Natural killer cell treated with Interleukin-12 subunit alpha and Interleukin-12 subunit beta and Interleukin-15 and Interleukin-18, amount 100 ng/mL, for 72 hours (primary cell): ENCODE measurements at places on chromosomes 4 and X. TPM values are rescaled to one million over a fixed set of nuclear protein-coding genes. Genes with fewer than 3 reads are reported as not detected.
A peak's percentile ranks its signal among the peaks of the same experiment; 100 is the strongest.

DNA sequence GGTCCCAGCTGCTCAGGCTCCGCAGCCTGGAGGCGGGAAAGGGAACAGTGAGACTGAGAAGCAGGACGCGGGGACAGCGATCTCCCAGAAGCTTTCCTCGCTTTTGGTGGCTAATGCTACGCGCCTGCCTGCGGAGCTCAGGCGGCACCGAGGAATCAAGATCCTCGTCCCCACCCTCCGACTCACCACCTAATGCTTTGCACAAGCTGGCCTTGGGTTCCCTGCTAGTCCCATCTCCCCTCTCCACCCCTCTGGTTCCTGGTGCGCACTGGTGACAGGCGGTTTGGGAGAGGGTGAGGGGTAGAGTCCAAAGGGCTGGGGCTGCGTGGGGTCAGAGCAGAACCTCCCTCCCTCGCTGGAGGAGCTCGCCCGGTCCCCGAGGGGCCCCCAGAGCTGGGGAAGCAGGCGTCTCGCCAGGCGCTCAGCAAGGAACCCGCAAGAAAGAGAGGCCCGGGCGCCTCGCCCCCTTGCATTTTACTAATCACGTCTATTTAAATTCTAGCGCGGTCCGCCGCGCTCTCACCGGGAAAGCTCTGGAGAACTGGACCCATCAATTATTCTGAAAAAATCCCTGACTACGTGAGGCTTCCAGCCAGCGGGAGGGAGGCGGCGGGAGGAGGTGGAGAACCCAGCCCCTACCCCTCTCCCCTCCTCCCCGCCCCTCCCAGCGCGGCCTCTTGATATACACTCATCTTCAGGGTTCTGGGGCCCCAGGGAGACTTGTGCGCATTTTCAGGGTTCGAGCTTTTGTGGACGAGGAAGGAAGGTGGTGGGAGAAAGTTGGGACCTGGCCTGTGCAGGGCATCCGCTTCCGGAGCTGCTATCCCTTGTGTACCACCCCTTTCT lies 9.1 kb downstream of the POU4F2 start:
- H3K27me3 ChIP-seq = peaks cover 67% of the 10 kb centered on the region
- H3K27ac ChIP-seq = no peak overlapping the region
- no peaks in the 10 kb centered on the region for H3K4me1 ChIP-seq
- no peak overlapping the region for H3K4me3 ChIP-seq

DNA sequence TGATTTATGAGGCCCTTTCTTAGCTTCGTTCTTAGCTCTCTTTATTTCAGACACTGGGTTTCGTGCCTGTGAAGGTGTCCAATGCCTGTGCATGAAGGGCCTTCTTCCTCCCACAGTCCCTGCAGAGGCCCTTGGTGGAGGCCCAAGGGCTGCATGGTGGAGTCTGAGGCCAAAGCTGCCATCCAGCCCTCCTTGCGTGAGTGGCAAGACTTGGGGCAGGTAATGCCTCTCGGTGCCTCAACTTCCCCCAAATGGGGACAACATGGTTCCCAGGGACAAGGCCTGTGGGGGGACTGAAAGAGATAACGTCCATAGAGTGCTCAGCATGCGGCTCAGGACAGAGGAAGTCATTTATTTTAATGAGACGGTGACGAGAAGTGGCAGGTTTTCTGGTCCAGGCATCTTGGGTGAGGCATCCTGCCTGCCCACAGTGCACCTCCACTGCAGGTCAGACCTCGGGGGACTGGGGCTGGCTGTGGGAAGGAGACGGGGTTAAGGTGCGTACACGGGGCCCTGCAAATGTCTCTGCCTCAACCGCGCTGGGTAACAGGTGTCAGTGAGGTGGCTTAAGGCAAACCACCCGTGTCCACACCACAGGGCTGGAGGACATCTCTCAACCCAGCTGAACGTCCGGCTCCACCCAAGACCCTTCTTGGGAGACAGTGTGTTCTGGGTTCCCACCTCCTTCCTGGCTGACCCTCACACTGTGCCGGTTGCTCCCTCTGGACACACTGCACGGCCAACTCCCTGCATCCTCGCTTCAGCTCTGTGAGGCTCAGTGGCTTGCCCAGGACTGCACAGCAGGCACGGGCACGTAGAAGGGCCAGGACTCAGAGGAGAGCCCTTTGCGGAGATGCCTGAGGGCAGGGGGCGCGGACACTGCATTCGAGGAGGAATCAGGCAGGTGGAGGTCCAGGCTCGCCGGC lies 50.5 kb downstream of the PSAPL1 start:
- peak; percentile 29 for DNase-seq
- H3K27me3 ChIP-seq = no peaks in the 10 kb centered on the region
- H3K4me3 ChIP-seq = no peak overlapping the region
- H3K4me1 ChIP-seq = no peaks in the 10 kb centered on the region
- H3K27ac ChIP-seq = no peak overlapping the region

DNA sequence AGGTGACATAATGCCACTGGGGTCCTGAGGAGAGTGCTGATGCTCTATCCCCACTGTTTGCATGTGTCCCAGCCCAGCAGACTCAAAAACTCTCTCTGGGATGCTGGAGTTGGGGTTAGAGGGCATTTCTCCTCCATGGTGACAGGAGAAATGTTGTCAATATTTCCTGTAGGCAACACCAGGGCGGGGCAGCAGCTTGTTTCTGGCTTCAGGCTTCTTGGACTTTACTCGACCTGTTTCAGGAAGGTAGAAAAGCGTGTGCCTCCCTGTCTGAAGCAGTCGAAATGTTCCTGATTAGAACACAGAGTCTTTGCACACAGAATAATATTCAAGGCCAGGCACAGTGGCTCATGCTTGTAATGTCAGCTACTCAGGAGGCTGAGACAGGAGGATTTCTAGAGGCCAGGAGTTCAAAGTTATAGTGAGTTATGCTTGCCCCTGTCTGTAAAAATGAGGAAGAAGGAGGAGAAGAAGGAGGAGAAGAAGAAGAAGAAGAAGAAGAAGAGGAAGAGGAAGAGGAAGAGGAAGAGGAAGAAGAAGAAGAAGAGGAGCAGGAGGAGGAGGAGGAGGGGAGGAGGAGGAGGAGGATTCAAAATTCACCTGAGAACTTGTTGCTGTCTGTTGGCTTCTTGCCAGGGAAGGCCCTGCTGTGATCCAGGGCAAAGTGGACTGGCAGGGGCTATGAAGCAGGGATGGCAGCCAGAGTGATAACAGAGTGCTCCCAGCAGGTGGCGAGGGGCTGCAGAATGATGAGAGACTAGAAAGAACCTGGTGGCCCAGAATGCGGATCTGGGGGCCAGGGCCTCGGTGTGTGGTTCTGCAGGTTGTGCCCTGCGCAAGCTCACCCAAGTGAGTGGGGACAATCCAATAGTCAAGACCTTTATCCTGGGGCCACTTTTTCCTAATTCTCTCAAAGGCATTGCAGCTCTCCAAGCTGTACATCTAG lies 82.9 kb downstream of the RTL5 start:
- no peaks in the 10 kb centered on the region for H3K36me3 ChIP-seq
- peaks cover 9% of the 10 kb centered on the region for H3K4me1 ChIP-seq
- no peak for DNase-seq
- no peak overlapping the region for H3K4me3 ChIP-seq
- no peaks in the 10 kb centered on the region for H3K27me3 ChIP-seq

DNA sequence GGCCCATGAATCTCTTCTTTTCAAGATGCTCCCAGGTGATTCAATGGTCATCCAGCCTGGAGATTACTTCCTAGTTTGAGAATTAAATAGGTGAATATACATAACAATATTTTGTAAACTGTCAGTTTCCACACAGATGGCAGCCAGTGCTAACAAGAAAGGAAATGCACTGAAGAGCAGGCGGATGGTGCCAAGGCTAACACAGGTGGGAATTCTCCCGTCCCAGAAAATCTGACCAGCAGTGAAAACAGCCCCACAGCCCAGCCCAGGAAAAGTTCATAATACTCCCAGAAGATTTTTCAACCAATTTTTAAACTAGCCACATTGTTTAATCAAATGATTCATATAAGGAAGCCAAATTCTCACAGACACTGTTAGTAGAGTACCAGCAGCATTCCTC lies 387.2 kb upstream of the GATB start:
- H3K27me3 ChIP-seq = no peaks in the 10 kb centered on the region
- peaks cover 18% of the 10 kb centered on the region for H3K36me3 ChIP-seq
- H3K27ac ChIP-seq = no peak overlapping the region
- no peaks in the 10 kb centered on the region for H3K4me1 ChIP-seq
- no peak for DNase-seq
- H3K4me3 ChIP-seq = no peak overlapping the region

DNA sequence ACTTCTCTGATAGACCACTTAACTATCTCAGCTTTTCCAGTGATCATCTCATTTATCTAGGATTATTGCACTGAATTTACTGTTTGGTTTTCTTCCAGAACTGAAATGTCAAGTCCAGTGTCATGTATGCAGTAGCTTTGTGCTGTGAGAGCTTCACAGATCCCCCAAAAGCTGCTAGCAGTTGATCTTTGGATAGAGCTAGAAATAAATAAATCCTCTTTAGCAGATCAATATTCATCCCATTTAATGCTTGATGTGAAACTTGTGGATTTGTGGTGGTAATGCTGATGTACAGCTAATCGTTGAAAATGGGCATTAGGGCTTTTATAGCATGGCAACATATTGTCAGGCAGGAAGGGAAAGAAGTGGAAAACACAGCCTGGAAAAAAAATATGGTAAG lies 509.6 kb upstream of the FAM241A start:
- DNase-seq = no peak
- H3K27ac ChIP-seq = no peak overlapping the region
- H3K4me1 ChIP-seq = no peaks in the 10 kb centered on the region
- no peaks in the 10 kb centered on the region for H3K27me3 ChIP-seq

- peaks cover 10% of the 10 kb centered on the region for H3K27me3 ChIP-seq
- H3K4me1 ChIP-seq = no peaks in the 10 kb centered on the region
- no peaks in the 10 kb centered on the region for H3K36me3 ChIP-seq
- no peak overlapping the region for H3K4me3 ChIP-seq
Observed at GRCh38 chr4:105627620-105628019, 75.2 kb downstream of the ARHGEF38 start.

- peak overlapping the region; percentile 94 for H3K27ac ChIP-seq
- peaks cover 53% of the 10 kb centered on the region for H3K4me1 ChIP-seq
- no peaks in the 10 kb centered on the region for H3K36me3 ChIP-seq
- DNase-seq = no peak
Observed at GRCh38 chr4:36256398-36256891, 12.1 kb upstream of the ARAP2 start.

- no peak for DNase-seq
- peaks cover 7% of the 10 kb centered on the region for H3K27me3 ChIP-seq
- no peaks in the 10 kb centered on the region for H3K36me3 ChIP-seq
- no peak overlapping the region for H3K27ac ChIP-seq
- no peak overlapping the region for H3K4me3 ChIP-seq
Observed at GRCh38 chr4:3374011-3374645, 67.6 kb upstream of the HGFAC start.

GRCh38 chrX:80139564-80139963 lies 125.0 kb downstream of the TBX22 start:
- H3K27me3 ChIP-seq = no peaks in the 10 kb centered on the region
- DNase-seq = no peak
- H3K4me3 ChIP-seq = no peak overlapping the region

Gene CYSLTR1
- 1.5 TPM for total RNA-seq

Gene TLR10
- not detected for total RNA-seq

Gene PABPC4L
- not detected for total RNA-seq

Gene ZDHHC15
- total RNA-seq = not detected
